ENCODE measurements at places on chromosomes 3 and 15.
A peak's percentile ranks its signal among the peaks of the same experiment; 100 is the strongest.

DNA sequence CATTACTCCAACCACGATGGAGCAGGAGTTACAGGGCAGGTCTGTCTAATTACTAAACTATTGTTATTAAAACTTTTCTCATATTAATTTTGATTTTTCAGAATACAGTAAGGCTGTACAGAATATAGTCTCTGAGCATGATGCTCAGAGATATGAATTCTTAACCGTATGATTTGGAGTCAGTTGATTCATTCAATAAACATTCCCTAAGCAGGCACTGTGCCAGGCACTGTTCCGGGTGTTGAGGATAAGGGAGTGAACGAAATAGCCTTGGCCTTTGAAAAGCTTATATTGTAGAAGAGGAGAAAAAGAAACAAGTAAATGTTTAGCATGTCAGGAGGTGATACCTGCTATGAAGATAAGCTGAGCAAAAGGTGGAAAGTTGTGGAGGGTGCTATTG, 187.3 kb downstream of the KCNAB1 start:
- no peaks in the 10 kb centered on the region for H3K4me1 ChIP-seq
- peaks cover 19% of the 10 kb centered on the region for H3K27me3 ChIP-seq
- H3K27ac ChIP-seq = no peak overlapping the region
- no peak for DNase-seq

DNA sequence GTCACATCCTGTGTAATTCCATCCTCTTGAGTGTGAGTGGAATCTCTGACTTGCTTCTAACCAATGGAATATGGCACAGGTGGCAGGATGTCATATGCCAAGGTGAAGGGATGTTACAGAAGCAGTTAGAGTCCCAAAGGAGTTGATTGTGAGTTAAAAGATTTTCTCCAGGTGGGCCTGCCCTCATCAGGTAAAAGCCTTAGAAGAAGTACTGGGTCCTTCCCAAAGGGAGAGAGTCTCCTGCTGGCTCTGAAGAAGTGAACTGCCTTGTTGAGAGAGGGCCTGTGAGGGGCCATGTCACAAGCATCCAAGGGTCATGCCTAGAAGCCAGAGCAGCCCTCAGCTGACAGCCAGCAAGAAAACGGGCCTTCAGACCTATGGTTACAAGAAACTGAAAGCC, 13.1 kb downstream of the CMTM7 start:
- no peaks in the 10 kb centered on the region for H3K27me3 ChIP-seq
- no peak overlapping the region for H3K4me3 ChIP-seq
- no peak for DNase-seq
- H3K27ac ChIP-seq = peak overlapping the region; percentile 46

DNA sequence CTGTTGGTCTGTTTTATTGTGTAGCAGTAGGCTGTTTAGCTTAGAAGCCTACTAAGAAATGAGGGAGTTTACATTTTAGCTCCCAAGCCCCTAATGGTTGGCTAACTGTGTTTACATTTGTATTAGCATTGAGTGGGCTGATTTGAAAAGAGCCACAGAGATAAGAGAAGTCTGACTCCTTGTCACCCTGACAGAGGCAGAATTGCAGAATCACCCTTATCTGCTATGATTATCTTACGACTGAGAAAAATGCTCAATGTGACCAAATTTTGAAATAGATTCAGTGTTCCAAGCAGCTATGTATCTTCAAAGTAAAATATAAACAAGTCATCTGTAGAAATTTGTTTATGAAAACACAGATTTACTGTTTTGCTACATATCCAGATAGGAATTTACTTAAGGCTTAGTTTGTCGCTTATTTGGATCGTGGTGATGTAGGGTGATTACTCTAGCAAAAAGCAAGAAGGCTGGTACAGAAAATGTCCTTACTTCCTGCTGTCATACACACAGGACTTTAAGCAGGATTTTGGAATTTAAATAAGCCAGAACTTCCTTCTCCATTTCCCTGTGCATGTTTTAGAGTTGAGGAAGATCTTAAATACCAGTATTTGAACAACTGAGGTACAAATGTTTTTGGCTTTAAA, 19.0 kb downstream of the SEMA6D start:
- H3K4me3 ChIP-seq = no peak overlapping the region
- H3K36me3 ChIP-seq = no peaks in the 10 kb centered on the region
- no peaks in the 10 kb centered on the region for H3K4me1 ChIP-seq

DNA sequence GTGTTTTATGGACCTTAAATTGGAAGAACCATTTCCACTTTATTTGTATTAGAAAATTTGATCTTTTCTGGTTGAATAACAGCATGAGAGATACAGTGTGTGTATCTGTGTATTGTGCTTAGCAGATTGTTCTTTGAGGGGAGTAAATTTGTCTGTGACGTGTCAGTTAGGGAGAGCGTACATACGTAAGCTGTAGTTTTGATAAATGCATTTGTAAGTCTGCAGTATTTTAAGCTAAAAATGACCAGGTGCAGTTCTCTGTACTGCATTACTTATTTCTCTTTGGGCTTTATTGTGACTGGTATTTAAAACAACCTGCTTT, 264.8 kb downstream of the ROBO2 start:
- H3K27me3 ChIP-seq = no peaks in the 10 kb centered on the region
- H3K4me3 ChIP-seq = no peak overlapping the region
- no peak for DNase-seq
- H3K36me3 ChIP-seq = no peaks in the 10 kb centered on the region

GRCh38 chr3:71075494-71075893, 508.0 kb downstream of the FOXP1 start:
- no peaks in the 10 kb centered on the region for H3K27me3 ChIP-seq
- peaks cover 61% of the 10 kb centered on the region for H3K4me1 ChIP-seq
- H3K36me3 ChIP-seq = peaks cover 7% of the 10 kb centered on the region
- no peak overlapping the region for H3K4me3 ChIP-seq

DNA sequence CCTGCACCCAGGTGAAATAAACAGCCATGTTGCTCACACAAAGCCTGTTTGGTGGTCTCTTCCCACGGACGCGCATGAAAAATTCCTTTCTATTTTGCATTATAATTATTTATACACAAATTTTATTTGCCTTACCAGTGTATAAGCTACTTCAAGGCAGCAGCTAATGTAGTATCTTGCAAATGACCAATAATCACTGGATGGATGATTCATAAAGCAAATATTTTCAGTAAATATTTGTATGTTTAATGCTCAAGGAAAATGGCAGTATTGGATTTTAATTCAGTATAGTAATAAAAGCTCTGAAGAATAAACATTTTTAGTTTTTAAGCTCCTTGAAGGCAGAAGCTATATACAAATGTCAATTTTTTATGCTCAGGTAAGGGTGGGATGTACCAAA, 158.7 kb upstream of the NANOGP8 start:
- no peaks in the 10 kb centered on the region for H3K4me1 ChIP-seq
- no peaks in the 10 kb centered on the region for H3K36me3 ChIP-seq
- no peaks in the 10 kb centered on the region for H3K27me3 ChIP-seq
- H3K27ac ChIP-seq = no peak overlapping the region
- no peak for DNase-seq
- no peak overlapping the region for H3K4me3 ChIP-seq

DNA sequence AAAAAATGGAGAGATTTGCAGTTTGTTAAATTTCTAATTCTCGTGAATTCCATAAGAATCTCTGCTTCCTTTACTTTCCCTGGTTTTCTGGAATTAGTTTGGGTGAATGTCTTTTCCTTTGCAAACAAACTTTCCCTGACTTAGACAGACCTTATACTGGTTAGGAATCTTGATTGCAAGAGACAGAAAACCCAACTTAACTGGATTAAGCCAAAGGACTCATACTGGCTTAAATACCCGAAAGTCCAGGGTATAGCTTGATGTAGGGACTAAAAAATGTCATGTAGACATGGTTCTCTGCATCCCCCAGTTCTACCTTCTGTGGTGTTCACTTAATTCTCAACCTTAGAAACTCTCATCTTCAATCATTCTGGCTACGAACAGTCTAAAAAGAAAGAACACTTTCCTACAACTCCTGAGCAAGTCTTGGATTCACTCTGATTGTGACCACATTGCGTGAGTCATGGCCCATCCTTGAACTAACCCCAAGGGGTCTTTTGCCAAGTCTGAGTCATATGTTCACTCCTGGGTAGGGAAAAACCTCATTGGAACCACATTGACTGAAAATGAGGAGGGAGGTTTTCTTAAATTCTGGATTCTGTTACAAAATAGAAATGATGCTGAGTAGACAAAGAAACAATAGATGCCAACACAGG, 136.0 kb upstream of the DAZL start:
- H3K4me1 ChIP-seq = peaks cover 3% of the 10 kb centered on the region
- H3K36me3 ChIP-seq = no peaks in the 10 kb centered on the region
- H3K4me3 ChIP-seq = no peak overlapping the region
- no peak overlapping the region for H3K27ac ChIP-seq

- H3K27ac ChIP-seq = no peak overlapping the region
- no peaks in the 10 kb centered on the region for H3K27me3 ChIP-seq
- no peak overlapping the region for H3K4me3 ChIP-seq
These were observed 23.8 kb downstream of the NIPA1 start for GRCh38 chr15:22810033-22810852.

DNA sequence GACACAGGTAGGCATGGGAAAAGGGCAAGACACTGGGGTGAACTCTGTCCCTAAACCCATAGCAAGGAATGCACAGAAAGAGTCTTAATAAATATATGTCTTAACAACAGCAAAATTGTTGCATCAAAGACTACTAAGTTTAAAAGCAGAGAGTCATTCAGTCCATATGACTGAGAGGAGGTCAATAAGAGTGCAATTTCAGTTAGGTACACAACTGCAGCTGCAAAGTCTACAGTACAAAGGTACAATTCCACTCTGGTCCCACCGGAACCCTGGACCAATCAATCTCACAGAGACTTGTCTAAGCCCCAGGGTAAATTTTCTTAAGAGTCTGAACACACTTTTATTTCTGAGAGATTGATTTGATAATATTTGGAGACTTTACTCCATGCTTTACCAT, 6.9 kb downstream of the CP start:
- DNase-seq = no peak
- H3K27me3 ChIP-seq = peaks cover 22% of the 10 kb centered on the region
- H3K27ac ChIP-seq = no peak overlapping the region
- no peaks in the 10 kb centered on the region for H3K36me3 ChIP-seq

DNA sequence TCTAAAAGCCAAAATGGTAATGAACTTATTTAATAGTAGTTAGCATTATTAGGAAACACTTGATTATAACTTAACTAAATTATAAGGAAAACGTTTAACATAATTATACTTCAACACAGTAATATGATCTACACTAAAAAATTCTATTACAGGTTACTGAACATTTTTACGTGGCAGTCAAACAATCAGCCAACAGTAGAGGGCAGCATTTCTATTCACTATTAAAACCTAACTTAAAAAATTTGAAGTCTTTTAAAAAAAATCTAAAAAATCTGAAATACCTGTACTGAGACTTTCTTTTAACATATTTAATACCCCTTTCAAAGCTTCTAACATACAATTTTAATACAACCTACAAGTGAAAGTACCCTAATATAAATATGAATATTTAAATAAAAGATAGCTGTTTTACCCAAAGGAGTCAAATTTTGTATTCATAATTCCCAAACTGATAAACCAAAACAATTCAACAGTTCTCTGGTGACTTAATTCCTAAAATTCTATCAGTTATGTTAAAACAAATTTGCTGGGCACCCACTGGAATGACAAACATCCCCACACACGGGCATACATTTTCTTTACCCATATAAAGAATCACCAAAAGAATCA, 41.5 kb downstream of the DLG1 start:
- H3K4me1 ChIP-seq = peaks cover 48% of the 10 kb centered on the region
- no peaks in the 10 kb centered on the region for H3K27me3 ChIP-seq
- DNase-seq = peak; percentile 26

GRCh38 chr3:133931084-133931483, 35.4 kb upstream of the RAB6B start:
- no peaks in the 10 kb centered on the region for H3K36me3 ChIP-seq
- peaks cover 7% of the 10 kb centered on the region for H3K4me1 ChIP-seq
- no peak overlapping the region for H3K4me3 ChIP-seq
- DNase-seq = no peak
- peaks cover 28% of the 10 kb centered on the region for H3K27me3 ChIP-seq

DNA sequence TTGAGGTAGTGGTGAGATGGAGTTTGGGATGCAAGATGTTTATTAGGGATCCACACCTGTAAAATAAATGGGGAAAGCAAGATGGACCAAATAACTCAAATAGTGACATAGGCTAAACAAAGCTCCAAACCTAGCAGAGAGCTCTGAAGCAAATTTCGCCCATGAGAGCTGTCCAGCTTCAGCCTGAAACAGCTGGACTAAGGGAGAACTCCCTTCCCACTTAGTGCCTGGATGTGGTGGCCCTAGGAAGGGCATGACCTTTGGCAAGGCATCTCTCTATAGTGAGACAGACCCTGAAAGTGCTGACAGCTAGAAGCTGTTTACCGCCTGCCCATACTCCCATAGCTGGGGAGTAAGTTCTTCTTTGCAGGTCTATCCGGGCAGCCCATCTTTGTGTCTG, 48.1 kb downstream of the COL6A5 start:
- no peaks in the 10 kb centered on the region for H3K4me1 ChIP-seq
- no peak overlapping the region for H3K27ac ChIP-seq
- H3K27me3 ChIP-seq = peaks cover 6% of the 10 kb centered on the region
- DNase-seq = no peak
- H3K4me3 ChIP-seq = no peak overlapping the region

- peaks cover 22% of the 10 kb centered on the region for H3K27me3 ChIP-seq
- DNase-seq = no peak
- H3K27ac ChIP-seq = no peak overlapping the region
- H3K4me3 ChIP-seq = no peak overlapping the region
- H3K4me1 ChIP-seq = no peaks in the 10 kb centered on the region
These were observed 205.9 kb downstream of the RSL24D1 start for GRCh38 chr15:54990793-54991192.

DNA sequence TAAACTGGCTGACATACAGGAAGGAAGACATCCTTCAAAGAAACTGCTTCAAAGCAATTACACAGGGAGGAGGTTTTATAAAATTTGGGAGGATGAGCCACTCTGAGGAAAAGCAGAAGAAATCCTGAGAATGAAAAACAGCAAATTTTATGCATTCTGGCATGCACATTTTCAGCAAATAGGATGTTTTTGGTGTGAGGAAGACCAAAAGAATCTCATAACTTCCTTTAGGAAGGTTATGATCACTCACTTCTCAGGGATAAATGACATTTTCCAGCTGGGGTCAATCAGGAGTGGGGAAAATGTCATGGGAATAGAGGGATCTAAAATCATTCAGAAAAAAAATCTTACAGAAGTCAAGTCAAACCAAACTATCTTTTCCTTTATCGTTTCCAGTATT, 371.7 kb upstream of the CNTN6 start:
- H3K4me1 ChIP-seq = no peaks in the 10 kb centered on the region
- no peak overlapping the region for H3K4me3 ChIP-seq
- H3K27me3 ChIP-seq = no peaks in the 10 kb centered on the region
- no peak overlapping the region for H3K27ac ChIP-seq
- DNase-seq = no peak

- DNase-seq = no peak
- peak overlapping the region; percentile 81 for H3K27ac ChIP-seq
- H3K4me3 ChIP-seq = no peak overlapping the region
- peaks cover 50% of the 10 kb centered on the region for H3K36me3 ChIP-seq
These were observed 159.8 kb downstream of the MBNL1 start for GRCh38 chr3:152428577-152428976.

Data from effector memory CD8-positive, alpha-beta T cell (primary cell).